AG09309 (cell line): ENCODE measurements at places on chromosomes 4 and X.

GRCh38 chrX:155956649-155957048 lies 40.8 kb upstream of the IL9R start:
- no peak for DNase-seq

DNA sequence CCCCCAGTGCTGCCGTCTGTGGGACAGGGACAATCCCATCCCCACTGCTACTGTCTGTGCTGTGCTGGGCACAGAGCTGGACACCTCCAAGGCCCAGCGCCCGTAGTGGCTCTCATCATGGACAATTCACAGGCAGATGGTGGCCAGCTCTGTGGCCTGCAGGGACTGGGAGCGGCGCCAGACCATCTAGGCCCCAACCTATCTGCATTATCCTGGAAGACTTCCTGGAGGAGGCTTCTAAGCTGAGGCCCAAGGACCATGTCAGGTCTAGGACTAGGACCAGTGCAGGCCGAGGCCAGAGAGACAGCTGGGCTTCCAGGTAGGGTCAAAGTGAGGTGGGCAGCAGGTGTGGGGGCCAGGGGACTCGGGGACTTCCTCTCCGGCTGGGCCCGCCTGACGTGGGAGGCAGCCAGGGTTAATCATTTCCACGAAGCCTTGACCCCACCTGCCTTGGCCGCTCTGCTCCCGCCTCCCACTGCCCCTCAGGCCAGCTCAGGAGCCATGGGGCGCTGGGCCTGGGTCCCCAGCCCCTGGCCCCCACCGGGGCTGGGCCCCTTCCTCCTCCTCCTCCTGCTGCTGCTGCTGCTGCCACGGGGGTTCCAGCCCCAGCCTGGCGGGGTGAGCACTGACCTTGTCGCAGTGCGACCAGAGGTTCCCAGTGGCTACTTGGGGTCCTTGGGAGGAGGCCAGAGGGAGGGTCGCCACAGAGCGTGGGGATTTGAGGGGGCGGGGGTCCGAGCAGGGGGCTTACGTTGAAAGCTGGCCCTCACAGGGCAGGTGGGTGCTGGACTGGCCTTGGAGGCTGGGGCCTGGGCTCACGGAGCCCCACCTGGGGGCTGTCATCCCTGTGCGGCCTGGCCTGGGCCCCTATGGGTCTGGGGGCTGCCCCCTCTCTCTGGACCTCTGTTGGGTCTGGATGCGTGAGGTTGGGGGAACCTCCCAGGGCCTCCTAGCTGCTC lies at the start of gene HGFAC:
Gene HGFAC, plus strand, starts transcription at position 468 of the 959 bp plus-strand sequence. Its CDS starts 34 bp downstream, at position 502.
- no peak for DNase-seq

GRCh38 chr4:177297785-177298391 lies 11.8 kb upstream of the NEIL3 start:
- no peak for DNase-seq

DNA sequence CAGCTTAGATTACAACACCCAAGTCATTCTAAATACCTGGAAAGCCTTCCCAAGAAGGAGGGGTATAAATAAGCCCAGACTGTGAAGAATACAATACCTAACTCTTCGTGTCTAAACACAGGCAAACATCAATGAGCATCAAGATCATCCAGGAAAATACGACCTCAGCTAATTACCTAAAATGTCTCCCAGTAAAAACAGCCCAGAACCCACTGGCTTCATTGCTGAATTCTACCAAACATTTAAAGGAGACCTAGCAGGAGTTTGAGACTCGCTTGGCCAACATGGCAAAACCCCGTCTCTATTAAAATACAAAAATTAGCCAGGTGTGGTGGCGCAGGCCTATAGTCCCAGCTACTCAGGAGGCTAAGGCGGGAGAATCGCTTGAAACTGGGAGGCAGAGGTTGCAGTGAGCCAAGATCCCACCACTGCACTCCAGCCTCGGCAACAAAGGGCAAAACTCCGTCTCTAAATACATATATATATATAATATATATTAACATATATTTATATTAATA lies 19.1 kb upstream of the HSFX4 start:
- no peak for DNase-seq

DNA sequence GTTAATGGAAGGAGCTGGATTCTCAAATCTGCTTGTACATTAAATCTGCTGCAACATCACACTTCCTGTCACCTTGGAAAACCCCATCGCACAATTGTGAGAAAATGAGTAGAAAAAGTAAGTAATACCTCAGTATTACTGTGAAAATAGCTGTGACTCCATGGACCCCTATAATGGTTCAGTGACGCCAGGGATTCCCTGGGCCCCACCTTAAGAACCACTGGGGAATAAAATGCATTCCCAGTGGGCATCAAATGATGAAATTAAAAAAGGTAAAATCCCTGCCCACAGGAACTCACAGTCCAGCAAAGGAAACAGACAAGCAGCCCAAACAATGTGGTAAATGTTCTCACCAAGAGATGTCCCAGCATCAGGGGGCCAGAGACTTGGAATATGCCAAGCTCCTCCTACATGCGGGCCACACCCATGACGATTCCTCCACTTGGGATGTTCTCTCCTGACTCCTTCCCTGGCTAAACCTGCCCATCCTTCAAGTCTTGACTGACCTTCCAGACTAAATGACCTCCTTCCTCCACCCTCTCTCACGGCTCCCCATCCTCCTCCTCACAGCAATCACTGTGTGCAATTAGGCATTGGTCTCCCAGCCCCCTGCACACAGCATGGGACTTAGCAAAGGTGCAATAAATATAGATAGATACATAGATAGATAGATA lies 2.6 kb downstream of the EVC2 start:
- DNase-seq, result no peak

DNA sequence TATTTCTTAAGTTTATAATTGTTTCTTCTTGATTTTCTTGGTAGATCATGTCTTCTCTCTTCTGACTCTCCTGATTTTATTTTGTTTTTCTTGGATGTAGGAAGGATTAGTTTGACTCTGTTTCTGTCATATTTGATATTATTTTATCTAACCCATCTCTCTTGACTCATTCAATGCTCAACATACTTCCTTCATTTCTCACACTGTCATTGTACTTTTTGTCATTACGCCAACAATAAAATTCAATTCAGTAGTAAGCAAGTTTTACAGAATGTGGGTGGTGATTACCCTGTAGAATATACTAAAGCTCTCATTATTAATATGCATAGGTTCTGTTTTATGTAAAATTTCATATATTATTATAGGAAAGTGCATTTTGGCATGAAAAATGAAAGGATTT lies 1303.0 kb upstream of the AGA start:
- no peak for DNase-seq

GRCh38 chr4:109733728-109734127 lies 3.9 kb upstream of the PLA2G12A start:
- no peak for DNase-seq

DNA sequence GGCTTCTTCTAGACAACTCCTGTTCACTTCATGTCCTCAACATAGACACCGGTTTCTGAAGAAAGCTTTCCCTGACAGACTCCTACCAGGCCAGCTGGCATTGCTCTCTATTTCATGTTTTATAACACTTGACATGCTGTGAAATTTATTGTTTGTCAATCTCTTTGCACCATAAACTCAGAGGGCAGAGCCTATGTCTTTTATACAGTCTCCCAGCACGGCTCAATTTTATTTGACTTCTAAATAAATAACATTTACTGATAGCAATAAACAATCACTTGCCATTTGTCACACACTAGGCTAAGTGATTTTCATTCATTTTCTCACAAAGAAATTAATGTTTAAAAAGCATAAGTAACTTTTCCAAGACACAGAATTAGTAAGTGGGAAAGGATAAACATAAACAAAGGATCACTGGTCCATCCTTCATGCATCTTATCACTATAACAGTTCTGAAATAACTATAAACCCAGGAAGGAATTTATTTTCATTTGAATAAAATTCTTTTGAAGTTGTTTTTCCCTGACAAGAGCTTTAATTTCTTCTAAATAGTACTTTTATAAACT lies 577.6 kb downstream of the TECRL start:
- DNase-seq, result no peak

- no peak for DNase-seq
These were observed 337.8 kb downstream of the ARHGAP24 start for GRCh38 chr4:85812776-85813175.

DNA sequence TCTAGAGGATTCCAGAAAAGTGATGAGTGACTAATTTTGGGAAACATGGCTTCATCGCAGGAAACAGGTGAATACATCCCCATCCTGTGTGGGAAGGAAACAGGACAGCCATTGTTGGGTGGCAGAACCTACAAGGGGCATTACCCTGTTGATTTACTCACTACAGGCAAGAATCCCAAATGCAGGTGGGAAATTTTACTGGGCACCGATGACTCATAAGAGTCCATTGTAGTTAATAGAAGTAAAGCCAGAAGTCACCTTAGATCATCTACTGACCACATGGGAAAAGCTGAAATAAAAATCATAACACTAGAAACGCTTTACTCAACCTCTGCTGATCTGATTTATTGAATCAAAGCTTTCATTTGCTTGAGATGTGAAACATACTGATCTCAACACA lies 136.4 kb downstream of the TRIML1 start:
- no peak for DNase-seq

- no peak for DNase-seq
These were observed 13.3 kb downstream of the VEGFC start for GRCh38 chr4:176779421-176779820.

GRCh38 chr4:158860856-158861255 lies 92.0 kb downstream of the FNIP2 start:
- DNase-seq, result no peak

- peak; percentile 61 for DNase-seq
These were observed 508.6 kb upstream of the EPHA5 start for GRCh38 chr4:66178906-66179305.

GRCh38 chr4:122458625-122459024 lies 2.1 kb upstream of the IL2 start:
- no peak for DNase-seq

DNA sequence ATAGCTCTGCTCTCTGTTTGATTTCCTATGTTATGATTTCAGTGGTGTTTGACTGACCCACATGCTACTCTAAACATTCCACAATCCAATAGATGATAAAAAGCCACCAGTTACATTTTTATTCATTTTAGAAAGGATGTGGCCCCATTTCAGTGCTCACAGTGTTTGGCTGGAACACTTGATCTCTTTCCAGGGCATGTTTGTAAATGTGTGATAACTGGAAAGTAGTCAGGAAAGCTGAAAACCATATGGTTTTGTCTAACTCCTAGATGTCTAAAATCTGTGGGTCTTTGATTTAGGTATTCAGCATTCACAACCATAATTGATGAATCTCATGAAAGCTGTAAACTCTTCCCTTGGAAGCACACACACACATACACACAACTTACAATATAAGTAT lies 904.9 kb upstream of the AGA start:
- DNase-seq, result no peak

DNA sequence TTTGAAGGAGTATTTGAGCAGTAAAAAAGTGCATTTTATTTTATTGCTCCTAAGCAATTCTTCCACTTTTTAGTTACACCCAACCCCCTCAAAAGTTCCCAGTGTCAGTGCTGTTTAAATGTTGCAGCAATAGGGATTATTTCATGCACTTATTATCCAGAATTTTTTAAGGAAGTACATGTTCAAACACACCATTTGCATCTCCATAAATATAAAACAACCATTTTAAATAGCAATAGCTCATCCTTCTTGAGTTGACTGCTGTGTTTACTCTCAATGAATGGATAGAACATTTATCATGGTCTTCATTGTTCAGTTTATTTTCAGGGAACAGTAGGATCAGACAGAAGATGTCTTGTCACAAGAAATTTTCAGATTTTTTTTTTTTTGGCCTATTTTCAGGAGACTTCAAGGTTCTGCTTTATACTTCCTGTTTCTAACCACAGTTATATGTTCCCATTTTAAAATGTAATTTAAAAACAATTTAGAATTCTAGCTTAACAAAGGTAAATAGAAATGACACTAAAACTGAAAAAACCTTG lies 171.9 kb downstream of the TMA16 start:
- DNase-seq, result no peak

DNA sequence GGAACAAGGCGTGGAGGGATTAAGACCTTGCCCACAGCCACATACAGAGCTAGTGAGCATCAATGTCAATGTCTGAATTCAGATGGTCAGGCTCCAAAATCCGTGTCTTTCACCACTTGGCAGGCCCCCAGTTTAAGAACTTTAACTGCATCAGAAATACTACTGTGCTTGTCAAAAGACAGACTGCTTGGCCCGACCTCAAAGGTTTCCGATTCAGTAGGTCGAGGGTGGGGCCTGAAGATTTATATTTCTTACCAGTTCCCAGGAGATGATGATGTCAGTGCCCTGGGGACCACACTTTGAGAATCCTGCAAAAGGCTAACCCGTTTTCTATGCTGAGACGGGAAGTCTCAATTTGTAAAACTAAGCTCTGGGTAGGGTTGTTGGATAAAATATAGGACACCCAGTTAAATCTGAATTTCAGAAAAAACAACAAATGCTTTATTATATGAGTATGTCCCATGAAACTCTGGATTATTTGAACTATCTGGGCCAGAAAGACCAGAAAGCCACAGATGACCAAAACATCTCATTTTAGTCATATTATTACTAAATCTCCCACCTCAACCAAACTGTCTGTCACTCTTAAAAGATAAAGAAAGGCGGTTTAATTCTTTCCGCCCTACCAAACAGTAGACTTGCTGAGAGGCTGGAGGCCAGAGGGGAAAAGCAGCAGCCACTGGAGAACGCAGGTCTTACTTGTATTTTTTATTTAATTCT lies 42.7 kb downstream of the GATB start:
- DNase-seq, result no peak

DNA sequence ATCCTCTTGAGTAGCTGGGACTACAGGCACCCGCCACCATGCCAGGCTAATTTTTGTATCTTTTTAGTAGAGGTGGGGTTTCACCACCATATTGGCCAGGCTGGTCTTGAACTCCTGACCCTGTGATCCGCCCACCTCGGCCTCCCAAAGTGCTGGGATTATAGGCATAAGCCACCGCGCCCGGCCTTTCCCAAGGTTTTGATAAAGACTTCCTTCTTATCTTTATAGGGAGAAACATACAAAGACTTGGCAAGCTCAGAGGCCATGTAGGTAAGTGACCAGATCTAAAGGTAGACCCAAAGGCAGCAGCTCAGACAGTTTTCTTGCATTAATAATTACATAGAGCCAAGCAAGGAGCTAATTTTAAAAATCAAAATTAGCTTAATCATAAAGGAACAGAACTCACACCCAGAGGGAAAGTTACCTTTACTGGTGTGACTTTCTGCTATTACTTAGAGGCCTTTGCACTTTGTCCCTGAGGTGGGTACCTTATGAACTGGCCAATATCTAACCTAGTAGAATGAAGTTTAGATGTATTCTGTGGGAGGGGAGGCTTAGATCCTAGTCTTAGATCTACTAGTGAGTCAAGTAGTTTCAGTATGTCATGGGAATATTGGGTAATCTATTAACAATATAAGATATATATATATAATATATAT lies 67.3 kb downstream of the HPGD start:
- DNase-seq, result no peak

GRCh38 chr4:77193511-77194102 lies 36.6 kb downstream of the CCNG2 start:
- no peak for DNase-seq

GRCh38 chr4:9942921-9943600 lies 78.2 kb downstream of the SLC2A9 start:
- no peak for DNase-seq

DNA sequence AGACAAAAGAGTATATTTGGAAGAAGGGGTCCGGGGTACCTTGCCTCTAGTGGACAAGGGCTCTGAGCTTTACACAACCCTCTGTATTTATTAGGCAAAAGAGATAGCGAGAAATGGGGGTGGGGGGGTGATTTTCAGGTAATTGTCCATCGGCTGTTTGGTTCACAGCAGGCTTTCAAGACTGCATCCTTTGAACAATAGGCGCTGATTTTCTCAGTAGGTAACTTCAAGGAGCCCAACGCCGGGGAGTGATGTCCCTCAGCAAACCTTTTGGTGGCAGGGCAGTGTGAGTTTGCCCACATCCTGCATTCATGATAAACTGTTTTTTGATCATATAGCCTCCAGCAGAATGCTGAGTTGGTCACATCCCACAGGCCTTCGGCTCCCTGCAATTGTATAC lies 61.6 kb downstream of the KDM5C start:
- no peak for DNase-seq
